ENCODE measurements at places on chromosomes 11 and 22. TPM values are rescaled to one million over a fixed set of nuclear protein-coding genes. Genes with fewer than 3 reads are reported as not detected.

Gene JHY
- total RNA-seq: 0.81 TPM

Gene SDHAF2
- total RNA-seq: 41.8 TPM

Gene LRRC32
- 79.8 TPM for total RNA-seq

Gene UCP3
- total RNA-seq: 0.16 TPM

Gene CHST1
- total RNA-seq: 19.3 TPM
